Activated T-helper 17 cell treated with anti-CD3 and anti-CD28 coated beads, Interleukin-2, amount 50 U/mL, for 72 hours (primary cell): ENCODE measurements at places on chromosomes 7 and 10. TPM values are rescaled to one million over a fixed set of nuclear protein-coding genes. Genes with fewer than 3 reads are reported as not detected.

STAG3 gene
- 7.8 TPM for total RNA-seq

CDC14C gene
- not detected for total RNA-seq

NEURL1 gene
- 2.1 TPM for total RNA-seq

LDB3 gene
- total RNA-seq: 0.11 TPM

UBTD1 gene
- 2.1 TPM for total RNA-seq

CTNNA3 gene
- not detected for total RNA-seq

PTPRN2 gene
- 0.48 TPM for total RNA-seq

MSMB gene
- total RNA-seq: not detected

TMEM236 gene
- total RNA-seq: 0.37 TPM

ZNF722 gene
- total RNA-seq: not detected

BTBD16 gene
- total RNA-seq: not detected

KIFBP gene
- total RNA-seq: 8.2 TPM

- ATAC-seq: no peak
Measured at GRCh38 chr10:79081353-79082034, 12.7 kb downstream of the ZMIZ1 start.

DNA sequence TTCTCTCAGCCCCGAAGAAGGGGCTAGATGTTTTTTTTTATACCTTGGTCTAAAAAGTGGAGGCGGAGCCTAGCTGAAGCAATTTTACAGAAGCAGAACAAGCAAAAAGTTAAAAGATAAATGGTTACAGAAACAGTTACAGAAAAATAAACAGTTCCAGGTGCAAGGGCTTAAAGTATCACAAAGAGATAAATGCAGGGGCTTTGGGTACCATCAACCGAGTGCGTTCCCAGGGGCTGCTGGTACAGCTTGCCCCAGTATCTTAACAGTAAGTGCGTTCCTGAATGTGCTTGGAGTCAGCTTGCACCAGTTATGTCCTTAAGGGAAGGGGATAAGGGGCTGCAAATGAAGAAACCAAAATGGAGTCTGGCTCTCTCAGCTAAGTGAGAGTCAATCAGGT, 173.9 kb upstream of the MBL2 start:
- no peak for ATAC-seq

DNA sequence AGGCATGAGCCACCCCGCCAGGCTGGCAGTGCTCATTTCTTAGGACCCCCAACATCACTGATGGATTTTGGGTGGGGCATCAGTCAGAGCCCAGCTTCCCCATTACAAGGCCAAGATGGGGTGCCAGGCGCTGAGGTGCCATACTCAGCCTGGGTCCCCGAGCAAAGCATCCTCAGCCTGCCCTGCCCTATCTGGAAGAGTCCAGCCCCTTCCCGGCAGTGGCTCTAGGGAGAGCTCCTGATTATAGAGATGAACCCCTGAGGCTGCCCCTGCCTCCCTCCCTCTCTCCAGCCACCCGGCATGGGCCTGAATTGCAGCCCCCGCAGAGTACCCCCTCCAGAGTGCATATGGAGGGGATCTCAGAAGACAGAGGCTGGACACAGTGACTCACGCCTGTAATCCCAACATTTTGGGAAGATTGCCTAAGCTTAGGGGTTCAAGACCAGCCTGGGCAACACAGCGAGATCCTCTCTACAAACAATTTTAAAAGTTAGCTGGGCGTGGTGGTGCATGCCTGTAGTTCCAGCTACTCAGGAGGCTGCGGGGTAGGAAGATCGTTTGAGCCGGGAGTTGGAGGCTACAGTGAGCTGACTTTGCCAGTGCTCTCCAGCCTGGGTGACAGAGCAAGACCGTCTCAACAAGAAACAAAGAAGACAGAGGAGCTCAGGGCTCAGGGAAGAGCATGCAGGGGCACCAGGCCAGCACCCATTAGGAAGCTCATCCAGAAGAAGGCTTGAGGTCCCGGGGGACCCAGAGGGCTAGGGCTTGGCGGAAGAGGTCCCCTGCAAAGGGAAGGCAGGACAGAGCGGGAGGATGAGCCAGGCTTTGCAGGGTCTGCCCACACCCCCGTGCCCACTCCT, 13.3 kb downstream of the LAT2 start:
- no peak for ATAC-seq

DNA sequence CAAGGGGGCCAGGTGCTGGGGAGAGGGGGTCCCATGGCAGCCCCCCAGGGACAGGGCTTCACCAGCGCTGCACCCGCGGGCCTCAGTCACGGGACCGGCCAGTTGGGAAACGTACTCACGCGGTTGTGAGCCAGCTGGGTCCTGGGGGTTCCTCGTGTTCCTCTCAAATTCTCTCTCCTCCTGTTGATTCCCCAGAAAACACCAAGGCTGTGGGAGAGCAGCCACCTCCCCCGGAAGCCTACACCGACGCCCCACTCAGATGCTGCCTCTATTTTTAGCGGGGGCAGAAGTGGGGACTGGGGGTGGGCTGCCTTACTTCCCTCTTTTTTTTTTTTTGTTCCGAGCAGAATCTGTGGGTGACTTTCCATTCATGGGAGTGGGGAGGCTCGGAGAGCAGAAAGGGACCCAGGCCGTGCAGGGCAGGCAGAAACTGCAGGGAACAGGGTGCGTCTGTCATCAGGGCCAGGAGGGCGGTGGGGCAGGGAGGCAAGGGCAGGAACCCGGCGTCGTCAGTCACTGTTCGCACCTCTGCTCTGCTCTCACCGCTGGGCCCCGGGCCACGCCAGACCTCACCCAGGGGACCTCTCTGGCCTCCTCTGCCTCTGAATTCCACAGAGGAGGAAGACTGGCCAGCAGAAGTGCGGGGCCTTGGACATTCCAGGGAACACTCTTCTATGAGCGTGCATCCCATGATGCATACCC, 63.1 kb downstream of the CARD11 start:
- ATAC-seq: no peak

GRCh38 chr7:29478226-29478625, 85.4 kb upstream of the PRR15 start:
- ATAC-seq: no peak

DNA sequence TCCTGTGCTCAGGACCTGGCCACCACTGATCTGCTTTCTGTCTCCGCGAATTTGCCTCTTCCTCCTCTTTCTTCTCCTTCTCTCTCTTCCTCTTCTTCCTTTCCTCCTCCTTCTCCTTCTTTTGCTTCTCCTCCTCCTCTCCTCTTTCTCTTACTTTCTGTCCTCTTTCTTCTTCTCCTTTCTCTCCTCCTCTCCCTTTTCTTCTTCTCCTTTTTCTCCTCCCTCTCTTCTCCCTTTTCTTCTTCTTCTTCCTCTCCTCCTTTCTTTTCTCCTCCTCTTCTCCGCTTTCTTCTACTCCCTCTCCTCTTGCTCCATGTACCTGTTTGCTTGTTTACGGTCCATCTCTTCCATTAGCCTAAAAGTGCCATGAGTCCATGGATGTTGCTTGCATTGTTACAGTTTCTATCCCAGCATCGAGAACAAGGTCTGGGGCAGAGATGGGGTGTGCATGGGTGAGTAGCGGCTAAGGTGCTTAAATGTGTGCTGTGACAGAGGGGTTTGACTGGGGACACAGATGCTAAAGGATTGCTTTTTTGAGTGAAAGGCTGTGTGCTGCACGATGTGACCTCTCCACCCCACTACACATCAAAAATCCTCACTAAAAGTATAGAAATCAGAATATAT, 7.7 kb downstream of the SH2D4B start:
- ATAC-seq: no peak

DNA sequence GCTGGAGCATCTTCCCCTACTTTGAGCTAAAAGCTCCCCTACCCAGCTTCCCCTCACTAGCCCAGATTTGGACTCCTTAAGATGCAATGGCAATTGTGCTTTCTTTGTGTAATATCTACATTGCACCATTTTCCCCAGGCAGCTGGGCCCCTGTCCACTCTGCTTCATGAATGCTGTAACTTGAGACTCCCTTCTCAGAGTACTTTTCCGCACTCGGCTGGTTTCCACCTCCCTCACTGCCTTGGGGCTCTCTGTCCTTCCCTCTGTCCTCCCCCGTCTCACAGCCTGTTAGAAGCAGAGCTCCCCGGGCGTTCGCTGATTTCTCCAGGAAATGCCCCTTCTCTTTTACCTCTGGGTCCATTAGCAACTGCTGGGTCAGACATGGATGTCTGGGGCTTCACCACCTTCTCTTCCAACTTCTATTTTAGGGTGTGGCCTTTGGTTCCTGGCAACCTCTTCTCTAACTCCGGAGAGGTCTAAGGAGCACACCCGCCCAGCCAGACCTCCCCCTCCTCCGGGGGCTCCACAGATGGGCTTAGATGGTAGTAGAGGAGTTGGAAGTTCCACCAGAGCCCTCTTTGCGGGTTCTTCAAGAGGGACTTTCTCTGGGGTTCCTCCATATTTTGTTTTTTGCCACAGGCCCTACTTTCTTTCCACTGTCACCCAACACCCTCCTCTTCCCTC, 2.9 kb upstream of the TMEM72 start:
- no peak for ATAC-seq

GRCh38 chr10:95035332-95036295, 33.7 kb downstream of the CYP2C8 start:
- ATAC-seq: no peak

GRCh38 chr10:4673279-4674040, 152.5 kb upstream of the AKR1E2 start:
- no peak for ATAC-seq

- ATAC-seq: no peak
Measured at GRCh38 chr7:95240921-95241320, 83.4 kb downstream of the PON1 start.

DNA sequence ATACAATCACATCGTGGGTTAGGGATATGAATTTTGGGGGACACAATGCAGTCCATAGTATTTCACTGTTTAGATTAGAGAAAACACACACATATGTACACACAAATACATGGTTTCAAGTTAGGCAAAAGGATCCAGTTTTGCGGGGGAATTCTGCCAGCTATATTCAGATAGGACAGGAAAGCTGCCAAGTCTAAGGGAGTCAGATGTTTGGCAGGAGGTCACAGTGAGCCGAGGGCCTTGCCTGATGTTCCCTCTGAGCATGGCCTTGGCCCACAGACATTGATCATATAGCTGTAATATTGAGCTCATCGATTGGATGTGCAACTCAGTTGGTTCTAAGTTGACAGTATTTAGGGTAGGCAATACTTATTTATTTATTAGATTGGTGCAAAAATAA, 122.8 kb downstream of the ADRA2A start:
- ATAC-seq: no peak

GRCh38 chr10:3763852-3764625, 21.0 kb downstream of the KLF6 start:
- ATAC-seq: no peak

GRCh38 chr7:95921543-95921942, 149.2 kb downstream of the DYNC1I1 start:
- ATAC-seq: peak; percentile 82

GRCh38 chr10:34681933-34682332, 133.2 kb downstream of the PARD3 start:
- ATAC-seq: no peak

DNA sequence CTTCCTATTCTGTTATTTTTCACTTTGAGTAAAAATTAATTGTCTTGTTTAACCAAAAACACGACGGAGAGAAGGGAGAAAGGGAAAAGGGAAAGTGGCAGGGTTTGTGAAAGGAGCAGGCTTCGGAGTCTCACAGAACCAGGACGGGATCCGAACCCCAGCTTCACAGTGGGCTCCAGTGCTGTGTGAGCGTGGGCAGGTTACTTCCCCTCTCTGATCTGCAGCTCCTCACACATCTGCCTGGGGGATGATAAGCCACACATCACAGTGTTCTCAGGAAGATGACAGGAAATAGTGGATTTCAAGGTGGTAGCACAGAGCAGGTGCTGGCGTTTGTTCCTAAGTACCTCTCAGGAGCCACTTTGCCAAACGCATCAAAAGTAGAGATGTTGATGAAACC, 94.2 kb upstream of the GPR26 start:
- ATAC-seq: no peak

- no peak for ATAC-seq
Measured at GRCh38 chr7:115724400-115725056, 306.0 kb downstream of the TFEC start.

DNA sequence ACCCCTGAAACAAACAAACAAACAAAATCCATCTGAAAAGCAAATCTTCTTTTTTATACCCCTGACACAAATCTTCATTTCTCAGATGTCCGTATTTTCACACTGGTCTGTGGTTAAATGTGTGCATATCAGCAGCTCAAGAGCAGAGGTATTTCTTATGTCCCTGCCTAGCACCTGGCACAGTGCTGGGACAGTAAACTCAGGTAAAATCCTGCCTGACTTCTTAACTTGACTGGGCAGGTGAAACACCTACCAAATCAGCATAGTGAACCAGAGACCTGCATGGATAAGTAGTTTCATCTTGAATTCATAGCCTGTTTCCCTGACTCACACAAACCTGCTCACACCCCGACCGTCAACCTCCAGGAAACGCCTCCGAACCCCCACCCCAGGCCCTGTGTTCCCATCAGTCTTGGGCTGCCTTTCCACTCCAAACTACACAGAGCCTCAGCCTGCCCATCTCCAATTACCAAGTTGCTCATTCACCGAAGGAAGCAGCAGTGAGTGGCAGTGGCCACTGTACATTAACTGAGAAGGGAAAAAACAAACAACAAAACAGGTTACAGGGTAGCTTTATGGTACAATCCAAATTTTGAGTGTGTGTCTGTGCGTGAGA, 109.9 kb downstream of the HECTD2 start:
- no peak for ATAC-seq
